ENCODE measurements at places on chromosomes 12 and 14.

- no peak for DNase-seq
Observed at GRCh38 chr12:26245175-26245942, 50.0 kb downstream of the SSPN start.

DNA sequence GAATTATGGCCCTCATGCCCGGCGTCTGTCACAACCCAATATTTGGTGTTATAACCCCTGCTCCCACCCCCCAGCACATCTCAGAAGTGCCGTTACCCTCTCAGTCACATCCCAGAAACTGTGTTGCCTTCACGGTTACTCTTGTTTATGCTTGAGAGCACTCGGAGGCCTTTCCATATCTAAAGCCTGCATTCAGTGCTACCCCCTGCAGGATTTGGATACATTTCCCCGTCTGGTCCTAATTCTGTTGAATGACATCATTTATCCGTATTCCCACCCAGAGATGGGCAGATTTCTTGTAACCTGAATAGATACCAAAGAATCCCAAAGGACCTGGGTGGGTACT lies 19.1 kb upstream of the FOS start:
- no peak for DNase-seq

GRCh38 chr12:89210277-89210676 lies 142.0 kb downstream of the DUSP6 start:
- DNase-seq = no peak

- no peak for DNase-seq
Observed at GRCh38 chr14:80315681-80316080, 104.4 kb upstream of the DIO2 start.

DNA sequence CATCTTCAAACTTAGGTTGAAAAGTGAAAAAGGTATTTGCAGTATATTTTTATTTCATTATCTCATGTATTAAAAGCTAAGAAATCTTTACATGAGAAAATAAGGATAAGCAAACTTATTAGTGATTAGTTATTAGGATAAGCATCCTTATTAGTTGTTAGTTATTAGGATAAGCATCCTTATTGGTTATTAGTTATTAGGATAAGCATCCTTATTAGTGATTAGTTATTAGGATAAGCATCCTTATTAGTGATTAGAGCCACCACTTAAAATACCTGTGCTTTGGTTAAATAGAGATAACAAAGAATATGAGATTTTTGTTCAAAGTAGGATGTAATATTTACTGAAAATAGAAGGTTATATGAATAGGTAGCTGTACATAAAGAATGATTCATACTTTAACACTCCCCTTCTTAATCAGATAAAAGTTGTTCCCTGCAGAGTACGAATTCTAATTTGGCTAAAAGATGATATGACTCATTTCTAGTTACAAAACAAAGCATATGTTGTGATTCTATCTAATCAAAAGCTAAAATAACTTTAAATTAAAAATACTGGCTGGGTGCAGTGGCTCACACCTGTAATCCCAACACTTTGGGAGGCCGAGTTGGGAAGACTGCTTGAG lies 56.4 kb downstream of the KDM5A start:
- DNase-seq = no peak

- no peak for DNase-seq
Observed at GRCh38 chr12:126944684-126945083, 1322.3 kb upstream of the TMEM132C start.

GRCh38 chr12:56243731-56244181 lies 13.9 kb downstream of the SLC39A5 start:
- DNase-seq = no peak

- DNase-seq = peak; percentile 41
Observed at GRCh38 chr12:101891462-101891971, 14.1 kb downstream of the DRAM1 start.

DNA sequence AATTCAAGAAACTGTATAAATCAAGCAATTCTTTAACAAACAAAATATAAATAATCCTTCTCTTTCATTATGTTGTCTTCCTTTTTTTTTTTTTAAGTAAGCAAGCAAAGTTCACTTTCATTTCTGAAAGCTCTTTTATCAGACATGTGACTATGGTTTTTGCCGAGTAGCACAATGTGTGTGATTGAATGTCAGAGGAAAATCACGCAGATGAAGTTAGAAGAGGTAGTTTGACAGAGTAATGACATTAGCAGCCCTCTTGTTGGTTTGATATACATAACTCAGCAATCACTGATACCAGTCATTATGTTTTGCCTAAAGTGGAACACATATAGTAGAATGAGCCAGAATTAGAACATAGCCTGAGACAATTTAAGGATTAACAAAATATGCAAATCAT lies 19.0 kb downstream of the ALX1 start:
- DNase-seq = no peak

- no peak for DNase-seq
Observed at GRCh38 chr14:96393071-96393691, 1.3 kb downstream of the AK7 start.

DNA sequence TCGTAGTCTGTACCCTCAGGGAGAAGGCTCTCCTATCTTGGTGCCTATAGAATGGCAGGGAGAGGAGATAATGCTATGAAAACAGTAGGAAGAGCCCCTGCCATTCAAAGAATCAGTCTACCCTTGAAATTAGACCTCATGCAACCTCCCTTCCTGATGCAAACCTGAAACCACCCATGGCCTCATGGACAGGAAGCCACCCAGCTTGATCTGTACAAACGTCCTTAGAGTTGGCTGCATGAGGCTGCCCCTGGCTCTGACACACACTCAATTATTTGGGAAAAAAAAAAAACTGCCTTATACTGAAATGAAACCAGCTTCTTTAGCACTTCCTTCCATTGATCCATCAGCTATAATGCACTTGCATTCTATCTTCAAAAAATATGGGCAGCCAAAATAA lies 116.6 kb upstream of the BCL2L14 start:
- no peak for DNase-seq

- DNase-seq = peak; percentile 88
Observed at GRCh38 chr12:90211017-90211416, 502.4 kb upstream of the ATP2B1 start.

- DNase-seq = no peak
Observed at GRCh38 chr12:73180734-73181133, 908.6 kb downstream of the TRHDE start.

- no peak for DNase-seq
Observed at GRCh38 chr14:100907240-100907639, 3.7 kb upstream of the RTL1 start.

- no peak for DNase-seq
Observed at GRCh38 chr14:54944737-54945391, 42.2 kb upstream of the GCH1 start.

GRCh38 chr12:105485921-105486320 lies 155.4 kb downstream of the C12orf75 start:
- DNase-seq = peak; percentile 19

Data from NCI-H226 (cell line).